ENCODE measurements at places on chromosomes 7 and 10.

DNA sequence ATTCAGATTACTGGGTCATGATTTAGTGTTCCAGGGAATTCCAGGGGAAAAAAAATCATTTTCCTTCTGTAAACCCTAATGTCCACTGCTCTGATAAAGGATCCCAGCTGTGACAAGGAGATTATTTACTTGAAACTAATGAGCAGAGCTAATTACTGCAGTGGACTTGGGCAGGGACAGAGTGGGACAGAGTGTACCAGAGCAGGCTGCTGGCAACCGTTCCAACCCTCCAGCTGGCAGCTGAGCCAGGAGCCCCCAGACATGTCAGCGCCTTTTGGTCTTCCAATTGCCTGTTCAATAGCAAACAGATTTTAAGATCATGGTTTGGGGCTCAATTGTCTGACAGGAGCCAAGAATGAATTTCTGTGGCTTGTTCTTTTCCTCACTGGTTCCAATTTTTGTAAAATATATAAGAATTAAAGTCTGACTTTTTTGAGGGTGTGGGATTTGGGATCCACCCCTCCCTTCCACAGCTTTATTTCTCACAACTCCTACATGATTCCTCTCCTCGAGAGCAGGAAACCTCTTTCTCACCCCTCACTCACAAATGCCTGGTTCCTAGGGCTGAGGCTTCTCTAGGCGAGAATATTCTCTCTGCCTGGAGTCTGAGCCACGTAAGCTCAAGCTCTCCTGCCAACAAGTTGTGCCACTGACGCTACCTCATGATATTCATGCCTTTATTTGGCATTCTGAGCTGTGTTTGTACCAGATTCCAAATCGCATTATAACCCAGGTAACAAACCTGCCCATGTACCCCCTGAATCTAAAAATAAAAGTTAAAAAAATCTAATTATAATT lies 20.6 kb upstream of the FAM180A start:
- no peak for DNase-seq

GRCh38 chr7:114658216-114658615 lies 243.6 kb downstream of the FOXP2 start:
- no peak for DNase-seq

- no peak for DNase-seq
Measured at GRCh38 chr10:60312818-60313588, 76.7 kb downstream of the ANK3 start.

DNA sequence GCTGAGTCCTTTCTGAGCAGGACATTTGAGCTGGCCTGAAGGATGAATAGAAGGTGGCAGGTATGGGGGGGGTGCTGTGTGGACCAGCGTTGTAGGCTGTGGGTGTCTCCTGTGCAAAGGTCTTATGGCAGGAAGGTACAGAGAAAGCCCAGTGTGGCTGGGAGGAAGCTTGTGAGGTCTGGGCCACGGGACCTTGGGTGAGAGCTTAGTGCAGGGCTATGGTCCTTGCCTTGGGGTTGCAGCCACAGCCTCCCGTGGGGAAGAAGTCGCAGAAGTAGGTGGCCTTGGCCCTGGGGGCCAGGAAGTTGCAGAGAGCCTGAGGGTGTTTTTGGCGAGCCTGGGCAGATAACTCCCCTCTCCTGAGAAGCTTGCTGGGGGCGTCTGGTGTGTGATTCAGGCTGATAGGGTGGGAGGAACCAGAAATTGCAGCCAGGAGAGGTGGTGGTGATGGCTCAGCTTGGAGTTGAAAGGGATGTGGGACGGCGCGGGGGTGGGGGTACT lies 172.0 kb upstream of the TNRC18 start:
- no peak for DNase-seq

GRCh38 chr10:34049469-34049868 lies 715.0 kb upstream of the NRP1 start:
- DNase-seq: no peak

DNA sequence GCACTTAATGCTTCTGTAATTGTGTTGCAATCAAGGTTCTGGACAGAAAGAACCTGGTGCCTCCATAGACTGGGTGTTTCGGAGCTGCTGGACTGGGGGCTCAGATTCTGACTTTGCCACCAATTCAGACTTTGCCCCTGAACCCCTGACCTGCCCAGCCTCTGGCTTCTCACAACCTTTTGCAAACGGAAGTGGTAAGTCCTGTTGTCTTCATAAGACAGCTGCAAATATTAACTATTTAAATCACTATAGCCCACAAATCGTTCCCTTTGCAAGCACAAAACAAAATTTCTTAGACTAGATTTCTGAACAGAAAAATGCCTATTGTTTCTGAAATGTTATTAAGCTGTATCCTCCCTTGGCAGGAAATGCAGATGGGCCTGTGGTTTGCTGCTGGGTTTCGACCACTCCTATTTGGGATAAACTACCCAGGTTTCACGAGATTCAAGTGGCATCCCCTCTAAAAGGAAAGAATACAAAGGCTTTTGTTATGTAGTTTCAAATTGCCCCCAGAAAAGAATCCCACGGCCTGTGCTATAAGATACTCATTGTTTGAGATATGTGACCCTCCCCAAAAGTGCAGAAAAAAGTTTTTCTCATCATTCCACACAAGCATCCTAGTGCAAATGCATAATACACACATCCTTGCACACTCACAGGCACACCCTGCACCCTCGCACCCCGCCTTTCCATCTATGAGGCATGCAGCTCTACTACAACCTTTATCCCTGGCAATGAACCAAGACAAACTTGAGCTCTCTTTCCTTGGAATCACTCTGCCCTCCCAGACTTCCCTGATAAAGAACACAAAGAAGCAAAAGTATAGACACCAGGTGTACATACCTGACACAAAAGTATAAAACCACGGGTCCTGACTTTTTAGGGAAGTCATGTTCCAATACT lies 209.1 kb downstream of the PRPF18 start:
- DNase-seq: no peak

DNA sequence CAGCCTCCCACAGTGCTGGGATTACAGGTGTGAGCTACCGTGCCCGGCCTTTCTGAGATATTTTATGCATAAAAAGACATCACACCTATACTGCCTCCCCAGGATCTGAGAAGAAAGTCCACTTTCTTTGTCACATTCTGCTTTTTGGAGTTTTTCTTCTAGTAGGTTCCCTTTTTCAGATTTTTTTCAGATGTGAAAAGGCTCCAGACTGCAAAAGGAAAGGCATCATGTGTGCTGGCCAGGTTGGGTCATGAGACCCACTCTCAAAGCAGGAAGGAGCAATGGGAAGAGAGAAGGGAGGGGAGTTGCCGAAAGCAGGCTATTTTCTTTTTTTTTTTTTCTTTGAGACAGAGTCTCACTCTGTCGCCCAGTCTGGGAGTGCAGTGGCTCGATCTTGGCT lies 10.8 kb downstream of the BLVRA start:
- DNase-seq: no peak

GRCh38 chr10:68562661-68563570 lies 2.8 kb downstream of the TET1 start:
- no peak for DNase-seq

DNA sequence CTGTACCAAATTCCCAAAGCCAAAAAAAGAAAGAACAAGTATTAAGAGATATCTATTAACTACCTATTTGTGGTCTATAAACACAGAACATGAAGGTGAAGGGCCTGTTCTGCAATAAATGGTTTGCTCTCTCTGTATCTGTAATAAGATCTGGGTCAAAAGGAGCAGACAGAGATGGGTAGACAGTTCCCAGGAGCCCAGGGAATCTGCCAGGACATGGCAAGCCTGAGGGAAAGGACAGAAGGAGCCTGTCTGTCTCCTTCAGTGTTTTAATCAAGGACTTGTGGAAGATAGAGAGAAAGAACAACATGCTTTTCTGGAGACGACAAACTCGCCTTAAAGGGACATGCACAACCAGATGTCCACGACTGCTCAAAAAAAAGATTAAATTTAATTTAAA lies 165.7 kb downstream of the ELMO1 start:
- DNase-seq: no peak

DNA sequence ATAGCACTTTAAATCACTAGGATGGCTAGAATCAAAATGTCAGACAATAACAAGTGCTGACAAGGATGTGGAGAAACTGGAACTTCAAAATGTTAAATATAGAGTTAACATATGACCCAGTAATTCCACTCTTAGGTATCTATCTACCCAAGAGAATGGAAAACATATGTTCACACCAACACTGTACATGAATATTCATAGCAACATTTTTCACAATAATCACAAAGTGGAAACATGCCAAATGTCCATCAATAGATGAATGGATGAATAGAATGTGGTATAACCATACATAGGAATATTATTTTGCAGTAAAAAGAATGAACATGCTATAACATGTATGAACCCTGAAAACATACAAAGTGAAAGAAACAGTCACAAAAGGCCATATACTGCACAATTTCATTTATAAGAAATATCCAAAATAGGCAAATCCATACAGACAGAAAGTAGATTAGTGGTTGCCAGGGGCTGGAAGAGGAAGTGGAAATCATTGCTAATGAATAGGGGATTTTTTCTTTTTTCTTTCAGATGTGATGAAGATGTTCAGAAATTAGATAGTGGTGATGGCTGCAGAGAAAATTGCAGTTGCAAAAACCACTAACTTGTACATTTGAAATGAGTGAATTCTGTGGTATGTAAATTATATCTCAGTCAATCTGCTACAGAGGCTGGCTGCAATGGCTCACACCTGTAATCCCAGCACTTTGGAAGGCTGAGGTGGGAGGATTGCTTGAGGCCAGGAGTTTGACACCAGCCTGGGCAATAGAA lies 93.0 kb downstream of the CPVL start:
- DNase-seq: no peak

- no peak for DNase-seq
Measured at GRCh38 chr7:134741907-134742635, 37.4 kb upstream of the CALD1 start.

DNA sequence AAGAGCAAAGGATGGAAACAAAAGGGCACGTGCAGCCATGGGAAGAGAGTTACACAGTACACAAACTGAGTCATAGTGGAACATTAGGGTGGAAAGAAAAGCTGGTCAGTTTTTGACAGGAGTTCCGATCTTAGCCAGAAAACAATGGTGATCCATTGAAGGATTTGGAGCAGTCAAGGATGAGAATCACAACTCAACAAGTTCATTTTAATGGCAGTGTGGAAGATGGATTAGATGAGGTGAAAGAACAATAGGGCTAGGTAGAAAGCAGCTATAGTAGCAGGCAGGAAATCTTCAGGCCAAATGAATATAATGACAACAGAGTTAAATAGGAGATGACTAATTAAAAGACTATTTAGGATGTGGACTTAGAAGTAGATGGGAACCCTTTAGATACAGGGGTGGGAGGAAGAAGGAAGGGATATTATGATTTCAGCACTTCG lies 136.3 kb downstream of the DOCK4 start:
- no peak for DNase-seq

GRCh38 chr10:118704711-118705110 lies 50.1 kb downstream of the CACUL1 start:
- no peak for DNase-seq

DNA sequence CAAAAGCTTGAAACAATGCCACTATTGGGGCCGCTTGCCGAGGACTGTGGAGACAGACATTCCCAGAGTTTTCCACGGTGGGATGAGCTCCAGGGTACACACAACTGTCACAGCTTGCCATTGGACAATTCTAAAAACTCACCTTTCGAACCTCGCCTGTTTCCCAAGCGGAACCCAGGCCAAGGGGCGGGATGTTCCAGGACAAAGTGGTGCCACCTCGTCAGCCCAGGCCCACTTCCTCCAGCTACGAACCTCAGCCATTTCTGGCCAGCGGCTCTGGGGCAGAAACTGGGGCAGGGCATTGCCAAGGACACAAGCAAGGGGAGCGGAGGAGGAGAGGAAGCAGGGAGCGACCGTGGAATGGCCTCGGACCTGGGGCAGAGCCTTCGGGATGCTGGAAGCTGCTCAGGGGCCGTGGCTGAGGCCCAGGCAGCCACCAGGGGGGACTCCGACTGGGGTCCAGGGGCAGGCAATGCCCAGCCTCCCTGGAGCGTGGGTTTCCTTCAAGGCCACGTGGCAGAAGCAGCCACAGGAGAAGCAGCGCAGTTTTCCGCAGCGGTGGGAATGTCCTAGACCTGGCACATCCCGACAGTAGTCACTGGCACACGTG lies 44.7 kb upstream of the INSIG1 start:
- no peak for DNase-seq

DNA sequence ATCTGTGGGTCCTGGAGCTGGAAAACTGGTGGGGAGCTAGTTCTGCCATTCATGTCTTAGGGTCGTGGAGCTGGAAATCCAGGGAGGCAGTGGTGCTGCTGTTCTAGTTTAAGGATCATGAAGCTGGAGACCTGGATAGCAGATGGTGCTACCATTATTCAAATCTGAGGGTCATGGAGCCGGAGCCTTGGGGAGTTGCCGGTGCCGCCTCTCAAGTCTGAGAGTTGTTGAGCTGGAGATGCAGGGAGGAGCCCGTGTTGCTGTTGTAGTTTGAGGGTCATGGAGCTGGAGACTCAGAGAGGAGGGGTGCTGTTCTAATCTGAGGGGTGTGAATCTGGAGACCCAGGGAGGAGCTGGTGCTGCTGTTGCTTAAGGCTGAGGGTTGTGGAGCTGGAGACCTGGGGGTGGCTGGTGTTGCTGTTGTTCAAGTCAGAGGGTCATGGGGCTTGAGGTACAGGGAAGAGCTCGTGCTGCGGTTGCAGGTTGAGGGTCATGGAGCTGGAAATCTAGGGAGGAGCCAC lies 86.0 kb upstream of the ZNF479 start:
- no peak for DNase-seq

DNA sequence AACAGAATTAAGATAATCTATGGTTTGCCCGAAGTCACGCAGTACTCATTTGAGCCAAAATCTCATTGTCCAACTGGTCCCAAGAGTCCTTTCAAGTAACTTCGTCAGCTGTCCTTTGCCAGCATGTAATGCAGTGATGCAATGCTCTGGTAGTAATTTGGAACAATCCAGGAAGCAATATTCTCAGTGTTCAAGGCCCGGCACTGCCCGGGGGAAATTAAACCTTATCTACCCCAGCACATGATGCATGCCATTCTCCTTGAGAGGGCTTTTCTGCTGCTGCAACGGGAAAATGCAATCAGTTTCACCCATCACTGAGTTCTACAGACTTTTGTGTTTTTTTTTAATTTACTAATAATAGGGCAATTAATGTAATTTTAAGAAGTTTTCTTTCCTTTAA lies 77.6 kb upstream of the NME8 start:
- DNase-seq: no peak

DNA sequence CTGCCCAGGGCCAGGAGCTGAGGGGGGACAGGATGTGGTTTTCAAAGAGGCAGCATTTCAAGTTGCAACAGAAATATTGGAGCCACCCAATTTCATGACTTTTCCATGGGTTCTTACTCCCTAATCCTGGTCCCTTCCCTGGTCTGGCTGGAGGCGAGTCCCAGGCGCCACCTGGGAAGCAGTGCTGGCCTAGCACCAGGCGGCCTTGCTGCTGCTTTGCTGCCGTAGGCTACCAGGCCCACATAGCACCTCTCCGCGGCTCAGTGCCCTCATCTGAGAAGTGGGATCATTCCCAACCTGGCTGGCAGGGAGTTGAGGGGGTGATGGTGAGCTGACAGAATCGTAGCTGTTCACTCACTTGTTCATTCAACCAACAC lies 33.7 kb downstream of the ZMIZ1 start:
- DNase-seq: no peak

Data from stimulated activated effector memory CD8-positive, alpha-beta T cell treated with anti-CD3 and anti-CD28 coated beads, Interleukin-12 subunit alpha, Interleukin-12 subunit beta, amount 100 ng/mL, for 72 hours (primary cell).